Stimulated activated CD8-positive, alpha-beta memory T cell treated with anti-CD3 and anti-CD28 coated beads, Interleukin-2, amount 100 ng/mL, for 48 hours (primary cell): ENCODE measurements at places on chromosomes 3 and 15.

- no peak for DNase-seq
Observed at GRCh38 chr3:76051145-76051544, 265.8 kb upstream of the ZNF717 start.

DNA sequence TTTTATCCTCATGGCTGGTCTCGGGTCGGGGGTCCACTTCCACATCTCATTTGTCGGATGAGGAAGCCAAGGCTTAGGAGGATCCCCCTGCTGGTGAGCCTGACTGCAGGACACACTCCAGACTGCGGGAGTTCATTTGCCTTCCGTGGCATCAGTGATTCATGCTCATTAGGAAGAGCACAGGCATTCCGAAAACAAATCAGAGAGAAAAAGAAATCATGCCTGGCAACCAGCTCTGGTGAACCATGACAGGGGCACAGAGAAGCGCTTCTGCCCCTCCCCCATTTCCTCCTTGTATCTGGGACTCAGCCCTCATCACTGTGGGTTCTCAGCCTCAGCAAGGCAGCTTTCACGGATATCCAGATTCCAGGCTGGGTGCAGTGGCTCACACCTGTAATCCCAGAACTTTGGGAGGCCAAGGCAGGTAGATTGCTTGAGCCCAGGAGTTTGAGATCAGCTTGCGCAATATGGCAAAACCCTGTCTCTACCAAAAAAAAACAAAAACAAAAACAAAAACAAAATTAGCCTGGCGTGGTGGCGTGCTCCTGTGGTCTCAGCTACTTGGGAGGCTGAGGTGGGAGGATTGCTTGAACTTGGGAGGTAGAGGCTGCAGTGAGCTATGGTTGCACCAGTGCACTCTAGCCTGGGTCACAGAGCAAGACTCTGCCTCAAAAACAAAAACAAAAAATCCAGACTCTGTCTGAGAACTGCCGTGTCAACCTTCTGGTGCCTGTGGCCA, 28.4 kb downstream of the IRAK2 start:
- no peak for DNase-seq

- DNase-seq = no peak
Observed at GRCh38 chr15:66388043-66388363, 1.3 kb downstream of the MAP2K1 start.

DNA sequence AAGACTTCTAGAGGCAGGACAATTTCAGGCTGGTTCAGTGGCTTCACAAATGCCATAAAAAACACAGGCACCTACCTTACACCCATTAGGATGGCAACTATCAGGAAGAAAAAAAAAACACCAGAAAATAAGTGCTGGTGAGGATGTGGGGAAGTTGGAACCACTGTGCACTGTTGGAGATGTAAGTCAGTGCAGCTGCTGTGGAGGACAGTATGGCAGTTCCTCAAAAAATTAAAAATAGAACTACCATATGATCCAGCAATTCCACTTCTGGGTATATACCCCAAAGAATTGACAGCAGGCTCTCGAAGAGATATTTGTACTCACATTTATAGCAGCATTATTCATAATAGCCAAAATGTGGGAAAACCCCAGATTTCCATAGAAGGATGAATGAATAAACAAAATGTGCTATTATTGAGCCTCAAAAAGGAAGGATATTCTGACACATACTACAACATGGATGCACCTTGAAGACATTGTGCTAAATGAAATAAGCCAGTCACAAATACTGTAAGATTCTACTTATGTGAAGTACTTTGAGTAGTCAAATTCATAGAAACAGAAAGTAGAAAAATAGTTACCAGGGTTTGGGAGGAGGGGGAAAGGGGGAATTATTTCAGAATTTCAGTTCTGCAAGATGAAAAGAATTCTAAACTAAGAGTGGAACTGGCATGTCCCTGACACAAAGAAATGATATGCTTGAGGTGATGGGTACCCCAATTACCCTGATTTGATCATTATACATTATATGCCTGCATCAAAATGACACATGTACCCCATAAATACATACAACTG, 40.9 kb downstream of the NR1D2 start:
- DNase-seq = no peak

DNA sequence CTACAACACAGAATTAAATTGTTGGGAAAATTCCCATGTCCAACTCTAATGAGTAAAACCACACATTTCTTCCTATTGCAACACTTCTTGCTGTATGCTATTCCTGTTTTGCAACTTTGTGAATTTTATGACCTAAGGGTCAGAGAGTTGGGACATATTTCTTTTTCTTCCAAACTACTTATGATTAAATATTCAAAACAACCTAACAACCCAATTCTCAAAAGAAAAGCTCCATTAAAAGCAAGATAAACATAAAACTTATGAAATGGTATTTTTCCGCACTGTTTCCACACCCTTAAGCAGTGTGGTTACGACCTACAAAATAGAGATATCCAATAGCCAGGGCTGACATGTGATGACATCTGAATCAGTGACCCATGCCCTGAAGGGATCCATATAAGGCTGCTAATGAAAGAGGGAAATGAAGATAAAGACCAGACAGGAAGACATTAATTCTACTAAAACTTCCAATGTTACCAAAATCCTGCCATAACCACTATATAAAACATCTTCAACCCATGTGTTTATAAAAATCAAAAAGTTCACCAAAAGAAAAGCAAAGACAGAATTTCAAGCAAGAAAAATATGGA, 45.6 kb downstream of the DMXL2 start:
- no peak for DNase-seq

- DNase-seq = no peak
Observed at GRCh38 chr3:76134166-76134565, 348.8 kb upstream of the ZNF717 start.

DNA sequence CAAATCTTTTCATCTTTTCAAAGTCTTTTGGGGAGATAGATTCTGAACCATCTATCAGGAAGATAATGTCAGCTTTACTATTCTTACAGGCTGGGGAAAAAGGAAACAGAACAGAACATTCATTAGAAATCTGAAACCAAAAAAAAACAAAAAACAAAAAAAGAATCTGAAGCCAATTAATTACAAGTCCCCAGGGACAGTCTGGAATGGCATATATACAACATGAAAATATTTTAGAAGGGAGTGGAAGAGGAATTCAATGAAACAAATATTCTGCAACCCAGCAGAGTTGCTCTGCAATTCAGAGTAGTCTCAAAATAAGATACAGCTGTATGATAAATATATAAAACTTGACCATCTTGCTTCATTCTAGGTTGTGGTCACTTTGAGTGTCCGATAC, 41.7 kb upstream of the CAPN7 start:
- DNase-seq = no peak

DNA sequence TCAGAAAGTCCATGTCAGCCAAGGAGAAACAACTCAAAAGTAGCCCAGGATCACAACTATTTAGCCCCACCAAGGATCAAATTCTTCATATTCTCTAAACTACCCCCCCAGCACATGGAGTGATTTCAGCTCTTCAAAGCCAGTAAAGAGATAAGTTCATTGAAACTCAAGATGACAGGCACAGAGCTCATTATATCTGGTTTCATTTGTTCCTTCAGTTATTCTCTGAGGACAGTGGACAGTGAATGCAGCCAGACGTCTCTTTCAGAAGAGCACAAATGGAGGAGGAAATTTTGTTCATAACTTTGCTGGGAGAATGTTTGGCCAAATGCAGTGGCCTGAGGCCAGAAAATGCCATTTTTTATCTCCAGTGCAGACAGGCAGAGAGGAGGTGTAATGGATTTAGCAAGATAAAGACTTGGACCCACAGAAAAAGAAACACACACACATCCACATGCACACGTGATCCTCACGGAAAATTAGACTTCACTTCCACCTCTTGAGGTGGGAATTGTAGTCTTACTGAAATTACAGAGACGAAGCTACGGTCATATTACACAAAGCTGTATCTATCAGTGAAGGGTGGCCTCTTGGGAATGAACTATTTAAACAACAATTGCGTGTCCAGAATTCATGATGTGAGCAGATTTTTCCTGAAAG, 64.6 kb downstream of the HES1 start:
- DNase-seq = no peak

DNA sequence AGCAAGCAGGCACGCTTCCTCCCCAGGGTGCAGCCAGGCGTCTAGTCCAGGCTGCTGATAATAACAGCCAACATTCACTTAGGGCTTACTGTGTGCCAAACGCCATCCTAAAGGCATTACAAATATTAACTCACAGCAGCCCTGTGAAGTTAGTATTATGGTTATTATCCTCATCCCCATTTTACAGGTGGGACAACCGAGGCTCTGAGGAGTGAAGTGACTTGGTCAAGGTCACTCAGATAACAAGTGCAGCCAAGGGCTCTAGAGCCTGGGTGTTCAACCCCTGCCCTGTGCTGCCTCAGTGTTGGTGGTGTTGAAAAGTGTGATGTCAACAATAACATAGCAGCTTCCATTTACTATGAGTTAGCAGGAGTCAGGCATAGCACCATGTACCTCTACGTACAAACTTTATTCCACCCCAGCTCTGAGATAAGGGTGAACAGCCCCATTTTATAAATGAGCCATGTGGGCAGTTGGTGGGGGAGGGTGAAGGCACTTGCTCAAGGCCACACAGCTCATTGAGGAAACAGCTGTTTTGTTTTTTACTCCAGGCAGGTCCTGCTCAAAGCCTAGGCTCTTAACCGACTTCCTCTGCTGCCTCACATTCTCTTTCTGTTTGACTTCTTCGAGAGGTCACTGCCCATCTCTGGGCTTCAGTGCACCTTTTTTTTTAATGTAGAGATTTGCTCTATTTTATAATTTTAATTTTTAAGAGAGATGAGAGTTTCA, 24.0 kb upstream of the TRH start:
- DNase-seq = no peak

DNA sequence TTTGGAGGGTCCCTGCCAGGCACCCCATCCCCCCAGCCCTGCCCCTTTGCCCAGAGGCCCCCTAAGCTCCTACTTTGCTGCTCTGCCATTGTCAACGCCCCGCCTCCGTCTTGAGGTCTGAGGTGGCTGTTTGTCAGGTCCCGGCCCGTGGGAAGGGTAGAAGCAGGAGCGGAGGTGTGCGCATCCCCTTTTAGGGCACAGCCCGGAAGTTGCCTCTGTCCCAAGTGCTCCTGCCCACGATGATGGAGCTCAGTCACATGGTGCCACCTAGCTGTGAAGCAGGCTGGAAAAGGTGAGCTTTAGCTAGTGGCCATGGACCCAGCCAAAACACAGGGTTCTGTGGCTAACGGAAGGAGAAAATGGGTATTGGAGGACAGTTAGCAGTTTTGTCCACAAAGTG, 28.5 kb upstream of the LCTL start:
- no peak for DNase-seq

- no peak for DNase-seq
Observed at GRCh38 chr3:126130981-126131745, 47.2 kb upstream of the SLC41A3 start.

GRCh38 chr3:148233403-148233802, 464.3 kb upstream of the AGTR1 start:
- DNase-seq = no peak

DNA sequence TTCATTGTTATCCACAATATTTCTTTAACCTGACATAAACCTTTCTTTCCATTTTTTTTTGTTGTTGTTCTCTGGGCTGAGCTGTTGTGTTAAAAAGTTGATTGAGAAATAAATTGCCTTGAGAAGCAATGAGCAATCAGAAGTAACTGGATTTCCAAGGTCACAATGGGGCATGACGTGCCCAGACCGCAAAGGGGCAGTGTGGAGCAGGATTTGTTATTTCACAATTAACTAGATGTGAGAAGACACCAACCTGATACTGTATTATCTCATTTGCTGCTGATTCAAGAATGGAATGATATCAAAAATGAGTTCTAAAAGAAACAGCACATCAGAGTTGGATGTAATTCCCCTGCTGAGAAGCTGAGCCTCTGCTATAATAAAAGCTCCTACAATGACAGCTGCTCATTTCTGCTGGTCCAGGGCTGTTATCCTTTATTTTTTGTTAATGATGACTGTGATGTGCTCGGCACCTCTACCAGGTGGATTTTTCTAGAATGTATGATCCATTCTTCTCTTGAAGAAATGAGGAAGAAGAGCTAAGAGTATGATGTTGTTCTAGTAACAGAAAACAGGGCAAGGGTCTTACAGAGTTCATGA, 28.1 kb downstream of the CPNE4 start:
- DNase-seq = no peak

- DNase-seq = no peak
Observed at GRCh38 chr3:194100856-194101390, 35.0 kb upstream of the HES1 start.

DNA sequence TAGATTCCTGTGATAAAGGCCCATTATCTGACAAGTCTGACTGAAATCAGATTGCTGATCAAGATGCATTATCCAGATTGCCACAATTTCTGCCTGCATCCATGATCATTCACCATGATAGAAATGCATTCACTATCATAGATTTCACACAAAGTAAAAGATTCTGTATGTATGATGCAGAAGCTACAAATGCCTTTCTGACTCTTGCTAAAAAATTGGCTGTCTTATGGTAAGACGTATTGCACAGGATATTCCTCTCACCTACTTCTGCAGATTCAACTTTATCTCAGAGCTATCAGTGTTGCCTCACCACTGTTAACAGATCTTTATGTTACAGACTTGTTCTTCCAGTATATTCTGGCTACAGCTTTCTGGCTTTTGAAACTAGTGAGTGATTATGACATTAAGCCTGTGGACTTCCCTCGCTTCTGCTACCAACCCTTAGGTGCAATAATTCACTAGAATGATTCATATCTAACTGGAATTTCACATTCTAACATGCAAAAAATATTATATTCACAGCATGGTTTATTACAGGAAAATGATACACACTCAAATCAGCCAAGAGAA, 955.3 kb downstream of the EPHA3 start:
- DNase-seq = no peak

DNA sequence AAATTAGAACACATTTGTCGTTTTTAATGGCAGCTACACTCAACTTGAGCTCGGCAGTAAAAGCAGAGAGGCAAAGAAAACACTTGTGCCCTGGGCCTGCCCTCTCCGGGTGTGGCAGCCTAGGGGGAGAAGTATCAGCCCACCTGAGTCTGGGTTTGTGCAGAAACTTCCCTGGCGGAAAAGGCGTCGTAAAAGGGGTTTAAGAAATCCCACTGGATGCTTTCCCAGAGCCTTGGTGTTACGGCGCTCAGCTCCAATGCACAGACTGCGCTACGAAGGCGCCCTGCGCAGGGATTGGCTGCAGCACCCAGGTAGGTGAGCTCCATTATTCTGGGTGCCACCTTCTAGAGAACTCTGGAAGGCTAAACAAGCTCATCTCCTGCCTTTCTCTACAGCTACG, 461.5 kb upstream of the NR2F2 start:
- DNase-seq = no peak

GRCh38 chr3:42119561-42120355, 28.6 kb downstream of the TRAK1 start:
- no peak for DNase-seq

DNA sequence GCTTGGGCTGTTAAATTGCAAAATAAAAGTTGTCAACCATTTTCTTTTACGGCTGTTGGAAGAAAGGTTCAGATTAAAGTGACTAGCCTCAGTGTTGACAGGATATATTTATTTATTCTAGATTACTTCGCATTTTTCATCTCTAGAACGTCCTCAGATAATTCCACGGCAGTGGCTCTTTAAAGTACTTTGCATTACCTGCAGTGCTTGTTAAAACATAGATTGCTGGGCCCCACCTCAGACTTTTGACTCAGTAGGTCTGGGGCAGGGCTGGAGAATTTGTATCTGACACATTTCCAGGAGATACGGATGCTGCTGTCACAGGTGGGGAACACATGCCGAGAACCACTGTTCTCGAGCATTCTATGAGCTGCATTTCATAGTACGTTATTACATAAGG, 292.7 kb downstream of the EDEM1 start:
- no peak for DNase-seq

GRCh38 chr3:196159952-196160804, 51.0 kb downstream of the ZDHHC19 start:
- DNase-seq = peak; percentile 16
